A549 treated with ZK216348 at 1 μM for 4 hours (cell line): ENCODE measurements at places on chromosomes 7 and 10. TPM values are rescaled to one million over a fixed set of nuclear protein-coding genes. Genes with fewer than 3 reads are reported as not detected.

Gene CPXM2
- not detected in 5 replicates for total RNA-seq

Gene PCBD1
- total RNA-seq, result 188 to 260 TPM (median 234 TPM) in 5 replicates

Gene MNX1
- total RNA-seq, result 4.1 to 9.4 TPM (median 5.7 TPM) in 5 replicates

Gene LIPM
- not detected in 5 replicates for total RNA-seq

Gene FAM25G
- 3.8 TPM in 1 of 5 replicates, not detected in the others for total RNA-seq

Gene DDX50
- 30.4 to 47.6 TPM (median 35.2 TPM) in 5 replicates for total RNA-seq

Gene CISD1
- 45.7 to 66.8 TPM (median 54.5 TPM) in 5 replicates for total RNA-seq
